Fibroblast of pulmonary artery (primary cell): ENCODE measurements at places on chromosomes 12 and 14.

DNA sequence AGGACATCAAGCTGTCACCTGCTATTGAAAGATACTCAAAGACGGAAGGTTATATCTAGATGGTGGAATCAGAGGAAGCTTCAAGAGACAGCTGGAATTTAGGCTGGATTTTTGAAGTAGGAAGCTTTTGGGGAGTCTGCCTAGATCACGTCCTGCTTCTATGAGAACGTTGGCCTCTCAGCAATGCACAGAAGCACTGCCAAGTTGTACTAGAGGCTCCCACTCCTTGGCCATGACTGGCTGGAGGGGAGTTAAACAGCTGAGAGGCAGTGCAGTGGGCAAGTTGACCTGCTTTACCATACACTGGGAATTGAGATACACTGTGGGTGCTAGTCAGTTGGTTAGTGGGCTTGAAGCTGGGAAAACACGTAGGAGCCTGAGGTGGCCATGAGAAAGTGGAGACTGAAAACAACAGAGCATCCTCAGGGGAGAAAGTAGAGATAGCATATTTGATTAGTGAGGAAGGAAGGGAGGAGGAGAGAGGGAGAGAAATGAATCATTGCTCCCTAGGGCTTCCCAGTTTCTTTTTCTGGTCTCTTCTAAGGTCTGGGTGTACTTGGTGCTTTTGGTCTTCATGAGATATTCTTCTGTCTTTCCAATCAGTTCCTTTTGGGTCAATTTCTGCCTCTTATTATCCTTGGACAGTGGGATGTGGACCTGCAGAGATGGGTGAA lies 110.8 kb downstream of the EMP1 start:
- no peak for DNase-seq

DNA sequence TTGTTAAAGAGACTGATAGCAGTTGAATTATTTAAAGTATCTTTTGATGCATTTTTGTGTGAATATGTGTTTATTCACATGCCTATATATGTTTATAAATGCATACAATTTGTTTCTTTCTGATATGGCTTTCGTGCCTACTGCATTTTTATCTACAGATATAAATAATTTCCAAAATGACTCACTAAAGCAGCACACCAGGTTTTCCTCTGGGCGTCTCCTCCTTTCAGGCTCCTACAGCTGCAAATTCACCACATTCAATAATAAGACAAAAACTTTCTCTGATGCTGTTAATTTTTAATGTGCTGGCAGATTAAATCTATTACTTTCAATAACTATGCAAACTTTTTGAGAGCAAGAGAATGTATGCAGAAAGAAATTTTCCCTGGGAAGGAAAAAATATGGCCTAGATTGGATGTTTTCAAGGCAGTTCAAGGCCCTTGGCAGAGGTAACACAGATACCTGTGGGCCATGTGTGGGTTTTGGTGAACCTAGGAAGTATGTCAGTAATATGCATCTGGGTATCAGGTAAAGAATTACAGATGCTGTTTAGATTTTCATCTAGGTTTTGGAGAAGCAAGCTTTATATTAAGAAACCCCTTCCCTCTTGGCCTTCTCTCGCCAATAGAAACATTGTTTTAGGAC lies 381.8 kb downstream of the EGLN3 start:
- DNase-seq = peak; percentile 51

- no peak for DNase-seq
Measured at GRCh38 chr14:94005324-94006073, 8.4 kb downstream of the CCDC197 start.

DNA sequence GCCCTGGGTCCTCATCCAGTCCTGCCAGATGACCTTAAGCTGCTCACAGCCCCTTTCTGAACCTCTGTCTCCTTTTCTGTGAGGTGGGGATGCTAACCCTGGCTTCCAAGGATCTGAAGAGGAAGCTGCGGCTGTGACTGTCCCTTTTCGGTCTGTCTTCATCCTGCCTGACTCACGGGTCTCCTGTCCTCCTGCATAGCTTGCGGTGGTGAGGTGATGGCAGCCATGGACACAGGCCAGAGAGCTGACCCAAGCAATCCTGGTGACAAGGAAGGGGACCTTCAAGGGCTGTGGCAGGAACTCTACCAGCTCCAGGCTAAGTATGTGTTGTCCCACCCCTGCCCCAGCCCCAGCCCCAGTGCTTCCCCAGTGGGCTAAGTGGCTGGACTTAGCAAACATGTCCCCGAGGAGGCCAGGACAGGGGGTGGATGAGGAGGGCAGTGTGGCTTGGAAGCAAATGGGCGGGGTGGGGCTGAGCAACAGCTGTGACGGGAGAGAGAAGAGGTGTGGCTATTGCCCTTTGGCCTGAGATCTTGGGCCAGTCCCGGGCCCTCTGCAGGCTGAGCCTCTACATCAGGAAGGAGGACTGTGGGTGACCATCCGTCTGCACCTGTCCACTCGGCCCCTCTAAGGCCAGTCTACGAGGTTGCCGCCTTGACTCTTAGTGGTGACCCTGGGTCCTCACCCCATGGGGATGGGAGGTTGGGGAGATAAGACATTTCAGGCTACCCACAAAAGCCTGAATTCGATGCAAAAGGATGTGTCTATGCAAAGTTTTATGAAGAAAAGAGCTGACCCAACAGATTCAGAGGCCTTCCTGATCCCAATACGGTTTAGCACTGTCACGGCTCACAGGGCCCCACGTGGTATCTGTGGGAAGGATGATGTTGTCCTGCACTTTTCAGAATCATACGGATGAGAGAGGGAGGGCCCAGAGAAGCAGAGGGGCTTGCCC lies 1.1 kb downstream of the CCDC197 start:
- no peak for DNase-seq

GRCh38 chr12:71090971-71091370 lies 66.8 kb downstream of the TSPAN8 start:
- no peak for DNase-seq

- DNase-seq = peak; percentile 16
Measured at GRCh38 chr14:66752109-66752508, 244.2 kb downstream of the GPHN start.

- DNase-seq = no peak
Measured at GRCh38 chr12:105336411-105336810, 5.9 kb downstream of the C12orf75 start.

- DNase-seq = no peak
Measured at GRCh38 chr14:95464514-95464913, 51.9 kb downstream of the SYNE3 start.

DNA sequence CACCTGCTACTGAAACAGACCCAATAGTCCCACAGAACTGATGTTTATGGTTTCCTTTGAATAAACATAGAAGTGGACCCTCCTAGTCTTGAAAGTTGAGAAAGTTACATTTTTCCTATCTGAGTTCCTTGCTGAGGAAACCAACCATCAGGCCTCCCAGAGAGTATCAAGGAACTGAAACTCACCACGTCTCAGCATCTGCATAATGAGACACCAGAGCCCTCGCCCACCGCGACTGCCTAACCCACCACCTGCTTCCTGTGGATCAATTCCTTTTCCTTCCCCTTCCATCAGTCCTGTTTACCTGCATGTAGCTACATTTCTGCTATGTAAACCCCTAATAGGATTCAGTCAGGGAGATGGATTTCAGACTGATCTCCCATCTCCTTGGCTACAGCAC lies 443.2 kb upstream of the TMEM132C start:
- no peak for DNase-seq

DNA sequence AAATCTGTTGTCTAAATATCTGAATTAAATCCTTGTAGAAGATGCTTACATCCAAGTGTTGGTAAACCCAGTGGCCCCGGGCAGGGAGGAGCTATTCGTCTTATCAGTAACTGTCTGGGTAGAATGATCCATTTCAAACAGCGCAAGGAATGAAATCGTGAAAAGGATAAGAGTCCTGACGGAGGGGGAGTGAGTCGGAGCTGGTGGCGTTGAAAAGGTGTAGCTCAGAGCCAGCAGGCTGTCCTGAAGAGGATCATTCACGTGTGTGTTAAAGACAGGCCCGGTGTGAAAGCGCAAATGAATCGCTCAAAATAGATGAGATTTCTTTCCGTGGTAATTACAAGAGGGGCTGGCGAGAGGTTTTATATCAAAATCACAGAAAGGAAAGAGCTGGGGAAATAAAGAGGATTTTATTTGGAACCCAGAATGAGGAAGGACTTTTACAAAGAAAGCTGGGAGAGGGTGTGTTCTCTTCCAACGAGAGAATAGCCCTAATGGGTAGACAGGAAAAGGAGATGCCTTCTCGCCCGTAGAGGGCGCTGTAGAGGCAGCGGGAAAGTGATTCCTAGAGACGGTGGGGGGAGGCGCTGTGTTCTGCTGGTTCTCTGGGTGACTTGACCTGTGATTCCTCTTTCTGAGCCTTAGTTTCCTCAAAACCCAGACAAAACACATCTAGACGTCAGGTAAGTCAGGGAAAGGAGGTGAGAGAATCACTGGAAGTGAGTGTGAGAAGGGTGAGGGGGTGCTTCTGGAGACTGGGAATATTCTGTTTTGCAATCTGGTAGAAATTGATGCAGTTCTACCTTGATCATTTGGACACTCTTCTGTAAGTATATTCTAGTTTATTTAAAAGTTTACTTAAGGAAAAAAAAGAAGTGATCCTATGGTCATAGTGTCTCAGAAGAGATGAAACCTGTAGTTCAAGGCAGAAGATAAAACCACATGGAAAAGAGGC lies 39.3 kb downstream of the SRRM4 start:
- DNase-seq = no peak

DNA sequence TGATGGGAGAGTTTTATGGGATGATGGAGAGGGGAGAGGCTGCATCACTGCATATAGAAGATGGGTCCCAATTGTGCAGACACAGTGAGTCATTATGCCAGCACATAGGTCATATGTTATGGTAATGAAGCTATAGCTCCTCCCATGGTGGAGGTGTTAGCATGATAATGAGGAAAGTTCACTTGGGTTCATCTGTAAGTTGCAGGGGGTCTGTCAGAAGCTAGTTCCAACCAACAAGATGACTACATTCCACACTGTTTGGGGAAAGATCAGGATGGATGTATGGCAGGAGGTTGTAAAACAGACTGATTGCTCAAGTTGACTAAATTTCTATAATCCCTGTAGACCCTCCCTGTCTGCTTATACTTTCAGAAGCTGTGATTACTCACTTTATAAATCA lies 561.3 kb downstream of the C12orf50 start:
- no peak for DNase-seq

GRCh38 chr12:115870021-115870420 lies 407.5 kb downstream of the MED13L start:
- no peak for DNase-seq
